ENCODE measurements at places on chromosomes 13 and 19.

- DNase-seq = no peak
These were observed 122.7 kb downstream of the AKAP11 start for GRCh38 chr13:42394711-42395085.

- no peak for DNase-seq
These were observed 151.6 kb downstream of the GPC6 start for GRCh38 chr13:93378184-93378583.

GRCh38 chr13:111431206-111431605 is 110.8 kb downstream of the TEX29 start:
- no peak for DNase-seq

DNA sequence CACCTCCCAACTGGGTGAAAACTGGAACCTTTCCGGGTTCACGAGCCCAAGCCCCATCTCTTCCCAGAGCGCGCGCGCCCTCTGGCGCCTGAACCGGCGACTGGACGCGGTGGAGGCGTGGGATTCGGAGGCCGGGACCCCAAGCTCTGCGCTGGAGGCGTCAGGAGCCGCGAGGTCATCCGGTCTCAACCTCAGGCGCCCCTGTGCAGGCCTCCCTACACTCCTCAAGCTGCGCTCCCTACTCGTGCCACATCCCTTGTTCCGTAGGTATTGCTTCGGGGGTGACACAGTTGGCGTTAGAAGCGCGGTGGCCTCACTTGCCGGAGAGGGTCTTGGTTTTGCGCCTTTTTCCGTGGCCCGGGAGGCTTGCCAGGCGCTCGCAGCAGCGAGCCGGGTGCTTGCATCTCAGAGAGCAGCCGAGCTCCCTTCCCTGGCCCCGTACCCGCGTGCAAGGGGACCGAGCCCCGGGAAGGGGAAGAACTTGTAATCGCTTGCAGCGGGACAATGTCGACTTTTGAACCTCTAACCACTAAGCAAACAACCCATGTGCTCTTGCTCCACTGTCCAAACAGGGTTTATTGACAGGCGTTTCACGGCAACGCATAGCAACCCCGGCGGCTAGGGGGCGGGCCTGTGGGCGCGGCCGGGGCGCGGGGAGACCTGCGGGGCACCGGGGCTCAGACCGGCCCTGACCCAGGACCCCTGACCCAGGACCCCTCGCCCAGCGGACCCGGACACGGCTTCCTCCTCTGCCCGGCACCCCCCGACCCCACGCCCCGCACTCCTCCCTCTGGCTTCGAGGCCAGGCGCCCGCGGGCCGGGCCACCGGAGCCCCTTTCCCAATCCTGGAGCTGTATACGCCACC is 8.5 kb downstream of the CDX2 start:
- peak; percentile 87 for DNase-seq

DNA sequence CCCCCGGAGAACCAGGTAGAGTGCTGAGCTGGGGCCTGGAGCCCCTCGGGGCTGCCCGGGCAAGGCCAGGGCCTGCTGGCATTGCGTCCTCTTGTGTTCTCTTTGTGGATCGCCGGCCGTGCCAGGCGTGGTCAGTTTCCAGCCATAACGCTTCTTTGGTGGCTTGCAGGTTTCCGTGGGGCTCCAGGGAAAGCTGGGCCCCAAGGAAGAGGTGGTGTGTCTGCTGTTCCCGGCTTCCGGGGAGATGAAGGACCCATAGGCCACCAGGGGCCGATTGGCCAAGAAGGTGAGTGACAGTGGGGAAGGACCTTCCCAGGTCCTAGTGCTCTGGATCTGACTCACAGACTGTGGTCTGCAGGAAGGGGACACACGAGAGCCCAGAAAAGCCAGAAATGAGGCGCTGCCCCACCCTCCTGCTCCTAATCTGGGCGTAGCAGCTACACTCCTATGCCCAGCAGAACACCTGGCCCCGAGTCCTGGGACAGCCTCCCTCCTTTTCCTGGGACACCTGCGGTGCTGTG is 57.5 kb downstream of the RAB20 start:
- no peak for DNase-seq

DNA sequence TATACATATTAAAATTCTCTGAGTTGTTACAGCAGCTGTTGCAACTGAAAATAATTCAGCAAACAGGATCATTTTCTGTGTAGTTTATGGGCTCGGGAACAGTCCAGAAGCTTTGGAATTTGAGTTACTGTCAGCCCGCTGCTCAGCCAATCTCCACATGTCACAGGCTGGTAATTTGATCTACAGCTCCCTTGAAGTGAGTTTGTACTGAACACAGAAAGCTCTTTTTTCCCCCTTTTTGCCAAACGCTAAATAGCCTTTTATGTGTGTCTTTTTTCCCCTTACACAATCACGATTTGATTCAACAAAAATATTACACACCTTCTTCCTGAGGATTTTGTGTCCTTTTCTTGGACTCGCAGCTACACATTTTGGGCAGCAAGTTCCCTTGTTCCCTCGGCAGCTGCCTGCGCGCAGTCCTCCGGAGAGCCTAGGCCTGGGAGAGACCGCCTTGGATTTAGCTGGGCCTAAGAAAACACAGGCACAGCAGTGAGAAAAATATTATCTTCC is 371.4 kb downstream of the KCNRG start:
- DNase-seq = no peak

- DNase-seq = peak; percentile 51
These were observed 1.2 kb upstream of the EEF2 start for GRCh38 chr19:3986260-3987041.

DNA sequence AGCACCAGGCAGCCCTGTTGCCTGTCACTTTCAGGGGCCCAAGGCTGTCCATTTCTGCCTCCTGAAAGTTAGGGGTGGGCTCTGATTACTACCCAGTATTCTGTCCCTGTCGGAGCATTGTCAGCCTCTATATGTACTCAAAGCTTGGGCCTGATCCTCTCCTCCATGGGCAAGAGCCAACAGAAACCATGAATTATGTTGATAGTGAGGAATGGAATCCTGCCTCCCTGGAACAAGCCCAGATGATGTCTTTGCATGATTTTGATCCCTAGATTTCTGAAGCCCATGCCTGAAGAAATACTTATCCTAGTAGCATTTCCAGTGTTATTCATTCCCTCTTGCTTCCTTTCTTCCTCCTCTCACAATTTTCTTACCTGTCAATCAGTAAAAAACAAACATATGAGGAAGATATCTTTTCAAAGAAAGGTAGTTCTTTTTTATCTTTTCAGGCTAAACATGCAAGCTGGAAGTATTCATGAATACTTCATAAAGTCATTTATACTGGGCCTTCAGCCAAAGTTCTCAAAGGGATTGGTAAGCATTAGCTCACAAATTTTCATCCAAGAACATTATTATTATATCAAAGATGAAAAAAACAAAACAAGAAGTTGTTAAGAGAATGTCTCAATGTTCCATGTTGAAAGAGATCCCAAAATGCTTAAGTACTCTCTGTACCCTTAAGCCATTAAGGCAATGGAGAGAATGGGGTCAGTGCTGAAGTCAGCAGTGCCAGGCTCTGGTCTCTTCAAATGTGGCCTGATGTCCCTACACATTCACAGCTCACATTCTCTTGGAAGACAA is 171.7 kb downstream of the NHLRC3 start:
- no peak for DNase-seq

DNA sequence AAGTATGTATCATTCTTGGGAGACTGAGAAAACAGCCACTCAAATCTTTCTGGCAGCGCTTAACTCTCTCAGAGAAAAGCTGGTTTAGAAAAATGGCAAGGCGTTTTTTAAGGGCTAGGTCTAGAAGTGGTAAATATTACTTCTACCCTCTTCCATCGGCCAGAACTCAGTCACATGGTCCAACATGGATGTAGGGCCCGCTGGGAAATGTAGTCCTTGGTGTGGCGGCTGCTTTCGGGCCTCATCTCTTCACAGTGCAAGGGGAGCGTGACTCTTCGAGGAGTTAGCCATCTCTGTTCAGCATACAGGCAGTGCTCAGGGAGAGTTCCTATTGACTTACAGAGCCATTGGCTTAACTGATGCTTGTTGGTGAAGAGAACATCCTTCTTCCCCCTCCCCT is 6.3 kb downstream of the VSTM2B start:
- peak; percentile 31 for DNase-seq

DNA sequence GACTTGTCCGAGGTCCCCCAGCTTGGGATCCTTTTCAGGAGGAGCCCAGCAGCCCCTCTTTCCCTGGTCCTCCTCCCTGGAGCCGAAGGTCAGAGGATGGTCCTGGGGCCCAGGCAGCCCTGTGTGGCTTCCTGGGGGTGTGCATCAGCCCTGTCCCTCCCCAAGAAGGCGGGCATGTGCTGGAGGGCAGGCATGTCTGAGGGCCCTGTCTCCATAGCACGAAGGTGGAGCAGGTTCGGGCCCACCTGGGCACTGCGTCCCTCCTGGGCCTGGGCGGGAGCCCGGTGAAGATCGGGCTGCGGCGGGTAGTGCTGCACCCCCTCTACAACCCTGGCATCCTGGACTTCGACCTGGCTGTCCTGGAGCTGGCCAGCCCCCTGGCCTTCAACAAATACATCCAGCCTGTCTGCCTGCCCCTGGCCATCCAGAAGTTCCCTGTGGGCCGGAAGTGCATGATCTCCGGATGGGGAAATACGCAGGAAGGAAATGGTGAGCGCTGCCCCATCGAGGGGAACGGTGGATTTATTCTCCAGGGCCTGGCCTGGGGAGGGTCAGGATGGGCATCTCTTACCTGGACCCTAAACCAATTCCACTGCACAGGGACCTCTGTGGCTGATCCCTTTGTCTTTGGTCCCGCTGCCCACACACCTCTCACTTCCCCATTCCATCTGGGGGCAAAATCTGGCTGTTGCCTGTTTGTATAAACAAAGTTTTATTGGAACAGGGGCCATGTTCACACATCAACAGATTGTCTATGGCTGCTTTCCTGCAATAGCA is 10.9 kb downstream of the TIMM13 start:
- DNase-seq = no peak

DNA sequence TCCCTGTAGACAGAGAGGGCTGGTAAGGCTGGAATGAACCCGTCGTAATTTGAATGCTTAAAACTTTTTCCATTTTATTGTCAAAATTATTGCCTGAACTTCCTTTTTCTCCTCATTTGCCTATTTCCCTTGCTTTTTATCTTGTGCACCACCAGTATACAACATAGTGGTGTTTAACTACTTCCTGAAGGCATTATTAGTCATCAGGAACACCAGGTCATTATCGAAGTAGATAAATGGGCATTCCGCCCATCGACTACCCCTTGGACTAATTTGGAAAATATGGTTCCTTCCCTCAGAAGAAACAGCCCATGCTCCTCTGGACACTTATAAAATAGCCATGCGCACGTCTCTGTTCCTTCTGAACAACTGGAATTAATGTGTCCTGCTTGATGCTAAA is 232.1 kb downstream of the TM9SF2 start:
- DNase-seq = no peak

- DNase-seq = no peak
These were observed 20.1 kb upstream of the SLC39A3 start for GRCh38 chr19:2759965-2760364.

- DNase-seq = no peak
These were observed 253.3 kb downstream of the LMO7 start for GRCh38 chr13:75889427-75889826.

DNA sequence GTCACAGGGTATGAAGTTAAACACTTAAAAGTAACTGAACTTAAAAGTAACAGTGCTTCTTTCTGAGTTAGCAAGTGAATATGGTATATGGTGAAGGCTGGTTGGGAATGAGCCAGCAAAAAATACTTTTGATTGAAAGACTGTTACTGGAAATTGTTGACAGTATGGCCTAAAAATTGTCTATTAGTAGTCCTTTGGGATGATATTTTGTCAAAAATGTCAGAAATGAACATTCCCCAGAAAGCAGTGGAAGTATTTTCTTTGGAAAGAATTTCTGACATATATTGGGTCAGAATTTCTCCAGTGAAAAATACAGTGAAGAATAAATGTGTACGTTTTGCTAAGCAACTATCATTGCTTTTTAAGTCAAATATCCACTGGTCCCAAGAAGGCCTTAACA is 860.5 kb downstream of the PCDH9 start:
- DNase-seq = no peak

DNA sequence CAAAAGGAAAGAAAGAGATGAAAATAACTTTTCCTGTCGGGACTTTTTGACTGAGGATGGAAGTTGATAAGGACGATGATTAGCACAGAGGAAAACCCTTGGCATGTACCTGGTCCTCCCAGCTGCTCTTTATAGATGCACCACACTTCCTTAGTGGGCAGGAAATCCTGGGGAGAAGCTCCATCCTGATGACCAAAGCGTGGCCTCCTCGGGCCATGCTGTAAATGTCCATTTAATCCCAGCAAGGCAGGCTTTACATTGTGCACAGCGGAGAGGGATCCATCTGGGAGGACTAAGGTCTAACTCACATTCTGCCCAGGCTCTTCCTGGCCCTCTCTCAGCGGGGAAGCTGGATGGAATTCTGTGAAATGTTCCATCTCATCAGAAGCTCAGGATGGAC is 113.5 kb downstream of the COL4A2 start:
- DNase-seq = no peak

- no peak for DNase-seq
These were observed 25.2 kb downstream of the CRTC1 start for GRCh38 chr19:18708452-18709231.

All from A549 (cell line).